ENCODE measurements at places on chromosomes 1 and 21.

- no peak for DNase-seq
Observed at GRCh38 chr1:91281782-91282181, 122.9 kb downstream of the HFM1 start.

DNA sequence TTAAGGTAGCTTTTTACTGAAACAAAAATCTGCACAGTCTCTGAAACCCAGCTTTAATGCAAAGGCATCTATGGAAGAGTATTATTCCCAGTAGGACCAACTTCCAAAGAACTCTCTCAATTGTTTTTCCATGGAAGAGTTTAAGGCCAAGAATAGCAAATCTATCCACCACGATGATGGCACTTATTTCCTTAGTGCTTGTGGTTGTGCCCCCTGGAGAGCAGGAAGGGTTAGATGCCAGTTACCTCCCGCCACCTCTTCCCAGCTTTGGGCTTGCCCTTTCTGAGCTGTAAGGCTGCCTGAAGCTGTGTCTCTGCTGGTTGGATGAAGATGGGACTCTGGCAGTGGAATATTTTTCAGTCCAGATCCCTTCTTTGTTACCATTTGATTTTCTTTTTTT lies 4.8 kb upstream of the ATP1A1 start:
- no peak for DNase-seq

- no peak for DNase-seq
Observed at GRCh38 chr1:56169856-56170255, 409.5 kb downstream of the PLPP3 start.

DNA sequence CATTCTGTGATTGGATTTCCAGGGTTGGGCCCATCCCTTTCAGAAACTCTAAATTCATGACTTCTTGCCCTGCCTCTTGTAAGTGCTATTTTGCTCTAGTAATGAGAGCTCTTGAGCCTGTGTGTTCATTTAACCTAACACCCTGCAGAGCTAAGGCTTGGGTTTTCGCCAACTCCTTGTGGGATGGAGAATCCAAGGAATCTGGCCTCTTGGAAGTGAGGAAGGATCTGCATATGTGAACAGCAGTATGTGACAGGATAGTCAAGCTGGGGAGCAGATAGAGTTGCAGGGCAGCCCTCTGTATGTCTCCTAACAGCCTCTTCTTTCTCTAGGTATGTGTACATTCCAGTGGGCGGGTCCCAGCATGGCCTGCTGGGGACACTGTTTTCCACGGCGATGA lies 258.9 kb downstream of the HHAT start:
- DNase-seq = no peak

GRCh38 chr1:91895832-91896556 lies 10.0 kb upstream of the TGFBR3 start:
- DNase-seq = no peak

GRCh38 chr1:4781646-4782045 lies 127.2 kb downstream of the AJAP1 start:
- no peak for DNase-seq
